Psoas muscle (tissue), 8 donors: ENCODE measurements at places on chromosomes 13 and 19.

- no peak for DNase-seq
These were observed 21.4 kb downstream of the CFAP97D2 start for GRCh38 chr13:114200399-114200911.

- peak; percentile 94 for DNase-seq
These were observed 73.8 kb downstream of the MAP4K1 start for GRCh38 chr19:38543807-38544568.

DNA sequence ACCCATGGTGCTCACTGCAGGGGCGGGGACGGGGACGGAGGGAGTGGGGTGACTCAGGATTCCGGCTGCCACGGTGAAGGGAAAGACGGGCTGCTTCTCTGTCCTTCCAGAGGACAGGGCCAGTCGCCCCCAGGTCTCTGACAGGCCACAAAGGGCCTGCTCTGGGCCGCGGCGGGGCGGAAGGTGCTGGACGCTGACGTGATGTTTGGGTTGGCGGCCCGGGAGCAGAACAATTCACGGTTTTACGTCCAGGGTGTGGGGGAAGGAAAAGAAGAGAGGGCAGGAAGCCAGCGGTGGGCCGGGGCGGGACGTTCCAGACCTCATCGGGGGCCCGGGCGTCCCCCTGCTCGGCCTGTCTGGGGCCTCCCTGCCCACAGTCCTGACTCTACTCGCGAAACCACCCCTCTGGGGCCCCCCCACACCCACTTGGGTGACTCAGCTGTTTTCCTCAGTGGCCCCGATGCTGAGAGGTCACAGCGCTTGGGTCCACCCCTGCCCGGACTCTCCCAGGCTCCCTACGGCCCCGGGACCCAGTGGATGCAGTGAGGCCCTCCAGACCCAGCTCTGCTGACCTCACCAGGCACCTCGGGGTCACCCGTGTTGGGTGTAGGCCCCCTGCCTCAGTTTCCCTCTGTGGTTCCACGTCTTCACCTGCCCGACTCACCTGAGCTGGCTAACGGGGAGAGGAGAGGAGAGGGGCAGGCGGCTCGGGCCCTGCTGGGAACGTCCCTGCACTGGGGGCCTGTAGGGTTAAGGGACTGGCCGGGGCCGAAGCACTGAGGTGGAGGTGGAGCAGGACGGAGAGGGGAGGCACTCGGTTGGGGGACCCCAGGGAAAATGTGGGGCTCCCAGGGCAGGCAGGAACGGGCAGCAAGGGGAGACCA is 29.2 kb downstream of the PIP5K1C start:
- peak; percentile 85 for DNase-seq

GRCh38 chr19:38922482-38922881 is 8.1 kb downstream of the SARS2 start:
- DNase-seq, result no peak

- DNase-seq, result no peak
These were observed 290.5 kb downstream of the RFC3 start for GRCh38 chr13:34108410-34108809.

DNA sequence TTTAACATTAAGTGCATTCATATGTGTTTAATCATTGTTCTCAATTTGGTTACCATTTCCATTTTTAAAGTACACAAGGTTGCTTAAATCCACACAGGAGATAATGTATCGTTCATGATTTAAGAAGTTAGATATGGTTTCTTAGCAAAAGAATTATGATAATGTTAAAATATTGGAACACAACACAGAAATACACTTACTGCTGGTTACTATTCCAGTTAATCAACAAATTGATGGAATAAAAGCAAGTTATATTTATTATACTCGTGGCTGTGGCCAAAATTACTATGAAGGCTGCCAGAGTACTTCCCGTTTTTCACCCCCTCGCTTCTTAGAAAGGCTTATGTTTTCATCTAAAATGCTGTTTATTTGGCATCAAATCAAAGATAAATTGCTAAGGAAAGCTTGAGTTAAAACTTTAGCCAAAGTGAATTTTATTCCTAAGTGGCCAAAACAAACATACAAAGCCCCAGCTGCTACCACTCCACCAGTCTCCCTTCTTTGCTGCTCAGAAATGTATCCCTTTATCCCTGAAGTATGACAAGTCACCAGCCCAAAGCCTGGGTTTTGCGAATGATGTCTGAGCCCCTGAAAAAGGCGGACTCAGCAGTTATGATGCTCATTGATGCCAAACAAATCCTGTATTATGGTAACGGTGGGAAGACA is 27.7 kb downstream of the LCP1 start:
- no peak for DNase-seq
